ENCODE measurements at places on chromosomes 2 and 18.

DNA sequence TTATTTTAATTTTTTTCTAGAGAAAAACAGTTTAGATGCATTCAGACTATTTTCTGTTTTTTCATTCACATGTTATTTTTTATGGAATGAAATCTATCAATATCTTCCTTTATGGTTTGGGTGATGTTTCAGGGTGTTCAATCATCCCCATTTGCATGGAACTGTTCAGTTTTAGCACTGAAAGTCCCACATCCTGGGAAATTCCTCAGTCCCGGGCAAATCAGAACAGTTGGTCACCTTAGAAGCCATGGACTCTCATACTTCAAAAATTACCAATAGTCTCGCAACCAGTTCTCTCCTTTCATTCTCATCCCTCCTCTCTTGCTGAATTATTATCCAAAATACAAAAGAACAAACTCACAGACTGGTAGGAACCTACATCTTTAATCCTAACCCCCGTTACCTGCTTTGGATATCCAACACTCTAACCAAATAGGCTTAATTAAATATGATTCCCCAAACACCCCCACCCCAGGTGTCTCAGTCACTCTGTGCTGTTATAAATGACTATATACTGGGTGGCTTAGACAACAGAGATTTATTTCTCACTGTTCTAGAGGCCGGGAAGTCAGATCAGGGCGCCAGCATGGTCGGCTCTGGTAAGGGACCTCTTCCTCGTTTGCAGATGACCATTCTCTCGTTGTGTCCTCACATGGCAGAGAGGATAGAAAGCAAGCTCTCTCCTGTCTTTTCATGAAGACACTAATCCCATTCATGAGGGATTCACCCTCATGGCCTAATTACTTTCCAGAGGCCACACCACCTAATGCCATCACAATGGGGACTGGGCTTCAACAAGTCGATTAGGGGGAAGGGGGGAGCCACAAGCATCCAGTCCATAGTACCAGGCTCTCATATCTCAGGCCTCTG lies 57.7 kb upstream of the SLC1A4 start:
- DNase-seq: no peak

GRCh38 chr2:227462972-227463931 lies 8.7 kb upstream of the AGFG1 start:
- no peak for DNase-seq

DNA sequence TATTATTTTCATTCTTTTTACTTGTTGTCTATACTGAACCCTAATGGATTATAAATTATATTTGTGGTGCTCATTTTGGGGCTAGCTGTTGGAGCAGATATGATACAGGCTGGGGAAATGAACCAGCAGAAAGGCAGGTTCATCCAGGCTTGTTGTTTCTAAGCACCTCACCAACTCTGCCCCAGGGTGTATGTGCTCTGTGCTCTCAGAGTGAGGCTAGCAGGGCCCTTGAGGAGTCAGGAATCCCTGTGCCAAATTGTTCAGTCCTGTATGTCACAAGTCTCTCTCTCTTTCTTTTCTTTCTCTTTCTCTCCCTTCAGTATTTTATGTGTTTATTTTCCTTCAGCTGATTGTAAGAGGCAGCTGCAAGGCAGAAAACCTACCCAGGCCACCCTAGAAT lies 181.1 kb upstream of the DPP10 start:
- DNase-seq: no peak

GRCh38 chr2:112846031-112846430 lies 9.5 kb upstream of the IL1B start:
- DNase-seq: no peak

- no peak for DNase-seq
Observed at GRCh38 chr18:35431374-35431741, 54.2 kb upstream of the ZNF396 start.

GRCh38 chr18:45328811-45329210 lies 286.5 kb upstream of the SLC14A2 start:
- no peak for DNase-seq

- no peak for DNase-seq
Observed at GRCh38 chr2:43057026-43057741, 169.2 kb downstream of the ZFP36L2 start.

DNA sequence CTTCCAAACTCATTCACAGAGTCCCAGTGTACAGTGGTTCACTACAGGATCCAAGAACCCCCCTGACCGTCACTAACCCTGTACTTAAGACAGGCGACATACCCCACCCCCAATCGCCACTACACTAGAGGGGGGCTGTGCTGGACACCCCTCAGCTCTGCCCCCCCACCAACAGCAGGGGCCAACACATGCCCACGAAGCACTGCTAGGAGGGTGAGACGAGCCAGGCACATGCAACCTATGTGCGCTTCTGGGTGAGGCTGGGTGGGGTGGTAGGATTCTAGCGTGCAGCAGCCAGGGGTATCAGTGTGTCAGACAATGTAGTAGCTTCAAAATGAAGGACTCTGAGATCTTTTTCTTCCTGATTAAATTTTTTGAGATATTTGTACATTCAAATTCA lies 67.8 kb downstream of the UXS1 start:
- no peak for DNase-seq

GRCh38 chr18:77223221-77223639 lies 26.4 kb upstream of the GALR1 start:
- DNase-seq: no peak

DNA sequence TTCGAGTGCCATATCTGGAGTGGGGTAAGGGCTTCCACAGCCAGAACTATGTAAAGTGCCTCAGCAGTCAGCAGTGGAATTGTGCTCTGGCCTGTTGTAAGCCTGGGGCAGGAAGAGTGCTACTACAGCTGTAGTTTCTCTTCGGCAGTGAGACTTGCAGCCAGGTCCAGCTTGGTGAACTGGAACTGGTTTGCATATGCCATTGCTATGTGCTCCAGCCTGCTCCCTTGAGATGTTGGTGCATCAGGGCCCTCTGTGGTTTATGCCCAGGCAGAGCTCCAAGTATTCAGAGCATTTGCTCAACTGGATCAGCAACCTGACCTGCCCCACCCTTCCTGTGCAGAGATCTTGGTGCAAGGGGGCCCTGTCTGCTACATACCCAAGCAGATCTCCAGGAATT lies 47.8 kb downstream of the ZNF804A start:
- no peak for DNase-seq

DNA sequence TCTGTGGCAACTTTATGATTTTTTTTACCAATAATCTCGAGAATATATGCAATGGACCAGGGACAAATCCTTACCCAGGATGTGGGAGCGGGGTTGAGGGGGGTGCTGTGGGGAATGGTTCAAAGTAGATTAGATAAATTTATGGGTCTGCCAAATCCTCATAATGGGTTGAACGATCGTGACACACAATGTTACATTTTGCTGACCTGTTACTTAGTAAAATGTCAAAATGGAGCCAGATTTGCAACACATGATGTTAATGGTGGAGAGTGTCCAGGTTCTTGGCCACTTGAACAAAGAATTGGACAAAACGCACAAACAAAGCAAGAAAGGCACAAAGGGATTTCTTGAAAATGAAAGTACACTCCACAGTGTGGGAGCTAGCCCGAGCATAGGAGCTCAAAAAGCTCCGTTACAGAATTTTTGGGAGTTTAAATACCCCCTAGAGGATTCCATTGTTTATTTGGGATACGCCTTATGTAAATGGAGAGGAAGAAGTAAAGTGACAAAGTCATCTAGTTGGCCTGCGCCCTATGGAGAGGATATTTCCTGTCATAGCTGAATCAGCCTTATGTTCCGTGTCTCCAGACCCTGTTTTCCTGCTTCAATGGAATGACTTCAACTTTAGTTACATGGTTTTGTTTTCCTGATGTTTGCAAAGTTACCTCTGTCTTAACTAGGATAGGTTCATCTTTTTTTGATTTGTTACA lies 776.0 kb downstream of the DCC start:
- DNase-seq: no peak

GRCh38 chr2:190636361-190636760 lies 12.5 kb upstream of the NAB1 start:
- DNase-seq: no peak

DNA sequence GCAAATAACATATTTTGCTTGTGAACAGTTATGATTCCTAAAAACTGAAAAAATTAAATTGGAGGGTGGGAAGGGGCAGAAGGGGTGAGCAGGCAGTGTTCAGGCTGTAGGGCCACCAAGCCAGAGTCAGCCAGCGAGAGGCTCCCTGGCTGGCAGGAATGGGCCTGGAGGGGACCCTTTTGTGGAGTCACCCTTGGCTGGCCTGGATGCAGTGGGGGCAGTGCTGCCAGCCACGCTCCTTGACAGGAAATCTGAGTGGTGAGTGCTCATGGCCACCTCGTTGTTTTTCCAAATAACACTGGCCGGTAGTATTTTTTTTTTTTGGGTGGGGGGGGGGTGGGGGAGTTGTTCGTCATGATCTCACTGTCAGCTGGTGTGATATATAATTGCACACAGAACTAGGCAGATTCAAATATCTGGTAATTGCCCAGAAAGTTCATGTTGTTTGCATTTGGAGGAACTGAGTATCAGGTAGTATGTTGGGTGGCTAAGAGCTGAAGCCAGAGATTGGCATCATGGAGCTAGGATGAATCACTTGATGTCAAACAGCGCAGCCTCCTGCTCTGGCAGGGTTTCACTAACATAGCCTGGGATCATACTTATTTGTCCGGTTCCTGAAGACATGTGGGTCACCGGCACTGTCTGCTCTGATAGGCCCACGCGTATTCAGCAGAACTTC lies 160.0 kb downstream of the PTGR3 start:
- no peak for DNase-seq

DNA sequence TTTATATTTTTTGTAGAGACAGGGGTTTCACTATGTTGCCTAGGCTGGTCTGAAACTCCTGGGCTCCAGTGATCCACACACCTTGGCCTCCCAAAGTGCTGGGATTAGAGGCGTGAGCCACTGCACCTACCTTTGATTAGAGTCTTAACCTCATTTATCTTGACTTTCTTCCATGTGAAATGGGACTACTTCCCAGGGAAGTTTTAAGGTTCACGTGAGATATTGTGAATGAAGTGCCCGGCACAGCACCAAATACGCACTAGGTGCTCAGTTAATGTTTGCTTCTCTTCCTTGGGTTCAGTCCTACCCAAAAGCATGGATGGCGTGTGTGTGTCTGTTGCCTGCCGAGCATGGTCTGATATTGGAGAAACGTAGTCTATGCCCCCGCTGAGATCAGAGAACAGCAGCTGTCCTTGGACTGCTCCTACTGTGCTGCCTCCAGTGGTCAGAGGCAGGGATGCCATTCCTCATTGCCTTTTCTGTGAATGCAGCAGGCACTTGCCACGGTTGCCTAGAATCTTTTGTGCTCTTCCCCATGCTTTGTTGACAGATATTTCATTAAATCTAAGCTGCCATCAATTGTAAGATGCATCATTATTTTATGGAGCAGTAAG lies 12.3 kb upstream of the TFCP2L1 start:
- no peak for DNase-seq

GRCh38 chr2:157164891-157165290 lies 92.6 kb upstream of the GALNT5 start:
- DNase-seq: no peak

DNA sequence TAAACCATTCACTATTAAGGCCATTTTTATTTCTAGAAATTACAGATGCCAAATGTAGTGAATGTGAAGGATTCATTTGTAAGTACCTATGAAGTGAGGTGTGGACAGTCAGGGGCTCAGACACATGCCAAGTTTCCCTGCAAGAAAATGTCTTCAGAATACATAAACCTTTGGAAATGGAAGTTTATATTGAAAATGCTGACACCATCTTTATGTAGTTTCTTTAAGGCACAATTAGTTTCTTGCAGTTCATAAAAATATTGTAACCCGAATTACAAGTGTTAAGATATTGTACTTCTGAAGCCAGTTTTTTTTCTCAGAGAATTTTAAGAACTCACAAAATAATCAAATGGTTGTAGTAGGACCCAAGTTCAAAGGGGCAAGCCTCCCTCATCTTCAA lies 66.1 kb upstream of the LYPD1 start:
- no peak for DNase-seq

DNA sequence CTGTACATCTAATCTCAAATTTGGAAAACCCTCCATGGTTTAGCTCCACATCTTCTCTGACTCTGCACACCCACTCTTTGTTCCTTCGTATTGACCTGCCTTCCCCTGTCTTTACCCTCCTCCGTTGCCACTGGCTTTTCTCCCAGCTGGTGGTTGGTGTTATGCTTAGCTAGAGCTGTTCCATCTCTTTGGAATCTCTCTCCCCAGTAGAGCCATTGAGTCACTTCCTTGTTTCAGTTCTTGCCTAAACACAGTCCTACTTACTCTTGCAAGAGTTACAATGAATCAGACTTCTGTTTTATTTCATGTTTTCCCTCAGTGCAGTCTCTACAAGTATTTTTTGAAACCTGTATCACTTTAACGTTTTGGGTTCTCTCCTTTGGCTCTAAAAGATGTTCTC lies 263.9 kb downstream of the LTBP1 start:
- no peak for DNase-seq

- DNase-seq: no peak
Observed at GRCh38 chr18:74895686-74896085, 298.0 kb downstream of the ZNF407 start.

GRCh38 chr2:189483980-189484740 lies 42.9 kb downstream of the WDR75 start:
- no peak for DNase-seq

DNA sequence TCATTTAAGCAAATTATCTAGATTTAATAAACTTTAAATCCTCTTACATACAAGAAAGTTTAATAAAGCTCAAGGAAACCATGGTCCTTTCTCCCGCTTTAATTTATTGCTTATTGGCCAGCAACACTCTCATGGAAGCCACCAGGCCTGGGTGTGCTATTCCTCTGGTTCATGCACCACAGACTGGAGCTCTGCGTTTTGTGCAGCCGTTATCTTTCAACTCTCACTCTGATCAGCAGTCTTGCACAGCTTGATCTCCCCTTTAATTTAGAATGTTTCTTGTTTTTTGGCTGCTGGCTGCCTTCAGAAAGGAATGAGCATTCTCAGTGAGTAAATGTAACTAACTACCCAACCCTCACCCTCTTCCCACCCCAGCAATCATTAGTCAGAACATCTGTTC lies 318.7 kb downstream of the MEIS1 start:
- DNase-seq: no peak

DNA sequence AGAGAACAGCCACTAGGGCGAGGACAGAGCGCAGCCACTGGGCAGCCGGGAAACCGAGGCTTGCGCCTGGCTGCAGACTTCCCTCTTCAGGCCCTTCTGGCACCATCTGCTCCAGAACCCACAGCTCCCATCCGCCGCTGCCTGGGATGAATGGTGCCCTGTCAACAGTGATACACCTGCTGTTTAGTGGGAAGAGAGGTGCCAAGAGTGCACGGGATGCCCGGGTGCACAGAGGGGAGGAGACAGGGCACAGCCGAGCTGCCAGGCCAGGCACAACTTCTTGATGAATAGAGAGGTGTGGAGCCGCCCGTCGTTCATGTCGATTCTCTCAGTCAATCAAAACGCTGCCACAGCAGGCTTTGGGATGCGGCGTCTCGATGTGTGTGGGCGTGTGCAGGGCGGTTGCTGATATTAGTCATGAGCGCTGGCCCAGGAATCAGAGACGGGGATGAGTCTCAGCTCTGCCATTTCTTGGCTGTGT lies 39.5 kb downstream of the RRM2 start:
- DNase-seq: no peak
